CD4-positive, alpha-beta T cell treated with Interleukin-4 for 4 hours (primary cell): ENCODE measurements at places on chromosomes 5 and 9.

GRCh38 chr5:3954633-3955032 is 359.0 kb downstream of the IRX1 start:
- no peak for DNase-seq

DNA sequence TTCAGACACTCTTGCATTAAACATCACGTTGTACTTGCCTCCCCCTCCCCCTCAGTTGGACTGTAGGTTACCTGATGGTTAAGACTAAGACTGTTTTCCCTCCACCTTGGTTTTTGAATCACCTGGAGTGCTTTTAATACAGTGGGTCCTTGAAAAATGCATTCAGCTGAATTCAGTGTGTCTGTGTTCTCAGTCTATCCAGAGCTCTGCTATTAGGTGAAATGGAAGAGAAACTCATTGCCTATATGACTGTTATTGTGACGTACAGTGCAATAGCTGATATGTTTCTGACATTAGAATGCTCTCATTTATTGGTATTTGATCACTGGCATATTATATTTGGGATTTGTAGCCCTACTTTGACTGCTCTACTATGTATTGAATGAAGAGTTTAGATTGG is 108.5 kb downstream of the F2RL2 start:
- DNase-seq, result no peak

DNA sequence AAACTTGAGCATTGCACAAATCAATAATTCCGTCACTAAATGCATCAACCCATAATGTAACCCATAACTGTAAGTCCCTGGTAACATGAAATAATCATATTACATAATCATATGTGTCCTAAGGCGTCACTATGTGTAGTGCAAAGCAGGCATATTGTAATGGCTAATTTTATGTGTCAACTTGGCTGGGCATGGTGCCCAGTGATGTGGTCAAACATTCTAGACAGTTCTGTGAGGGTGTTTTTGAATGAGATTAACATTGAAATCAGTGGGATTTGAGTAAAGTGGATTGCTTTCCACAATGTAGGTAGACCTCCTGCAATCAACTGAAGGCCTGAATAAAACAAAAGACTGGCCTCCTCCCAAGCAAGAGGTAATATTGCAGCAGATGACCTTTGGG is 794.4 kb upstream of the ACO1 start:
- DNase-seq, result no peak

DNA sequence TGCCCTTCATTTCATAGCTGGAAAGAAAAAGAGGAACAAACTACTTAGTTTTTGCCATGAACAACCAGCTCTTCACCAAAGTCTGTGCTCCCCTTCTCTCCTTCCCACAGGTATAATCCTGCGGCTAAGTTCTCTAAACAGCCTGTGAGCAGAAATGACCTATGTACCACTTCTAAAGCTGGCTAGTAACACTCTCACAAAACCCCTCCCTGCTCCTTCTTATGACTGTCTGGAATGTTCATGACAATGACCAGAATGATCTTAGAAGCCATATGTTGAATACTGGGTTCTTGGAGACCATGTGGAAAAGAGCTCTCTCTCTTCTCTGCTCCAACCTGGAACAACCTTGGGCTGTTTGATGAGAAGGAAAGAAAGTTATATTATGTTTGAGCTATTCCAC is 12.9 kb upstream of the AMACR start:
- no peak for DNase-seq

DNA sequence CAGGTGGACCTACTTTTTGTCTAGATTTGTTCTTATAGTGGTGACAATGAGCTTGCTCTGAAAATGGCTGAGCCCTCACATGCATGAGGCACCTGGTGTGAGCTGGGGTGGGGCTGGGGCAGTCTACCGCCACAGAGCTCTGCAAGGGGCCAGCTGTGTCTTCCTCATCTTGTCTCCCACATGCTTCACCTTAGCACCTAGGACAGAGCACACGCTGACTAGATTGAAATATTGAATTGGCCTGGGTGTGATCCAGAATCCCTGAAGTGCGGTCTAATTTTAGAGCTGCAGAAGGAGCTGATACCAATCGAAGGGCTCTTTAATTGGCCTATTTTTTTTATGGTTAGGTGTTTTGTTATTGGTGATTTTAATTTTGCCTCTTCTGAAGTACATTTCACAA is 126.1 kb upstream of the NFIB start:
- no peak for DNase-seq

DNA sequence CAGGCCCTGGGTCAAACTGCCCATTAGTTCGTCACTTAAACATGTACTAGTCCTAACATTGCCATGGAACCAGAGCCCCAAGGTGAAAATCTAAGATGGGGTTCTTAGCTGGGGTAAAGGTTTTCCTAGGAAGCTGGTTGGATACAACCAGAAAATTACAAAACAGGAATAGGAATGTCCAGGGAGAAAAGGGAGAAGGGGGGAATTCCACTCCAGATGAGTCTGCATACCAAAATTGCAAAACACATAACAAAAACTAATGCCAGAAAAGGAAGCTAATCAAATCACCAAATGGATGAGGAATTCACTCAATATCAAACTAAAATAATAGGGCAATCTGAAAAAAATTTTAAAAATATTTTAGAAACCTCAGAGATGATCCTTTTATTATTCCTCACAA is 396.2 kb downstream of the EFNA5 start:
- no peak for DNase-seq

DNA sequence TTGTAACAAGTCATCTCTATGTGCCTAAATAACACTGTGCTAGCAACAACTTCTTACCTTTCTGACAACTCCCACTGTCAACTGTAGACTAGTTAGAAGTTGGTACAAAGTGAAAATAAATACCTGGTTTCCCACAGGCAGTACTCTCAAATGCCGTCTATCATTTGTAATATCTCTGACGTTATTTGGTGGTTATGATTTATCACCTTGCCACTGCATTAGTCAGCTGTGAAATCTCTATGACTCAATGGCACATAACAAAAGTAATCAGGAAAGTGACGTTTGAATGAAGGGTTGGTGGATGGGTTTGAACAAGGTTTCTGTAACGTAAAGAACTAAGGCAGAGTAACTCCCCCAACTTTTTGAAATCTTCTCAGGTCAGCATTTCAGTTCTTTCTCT is 592.3 kb downstream of the MAT2B start:
- DNase-seq, result no peak

- no peak for DNase-seq
Observed at GRCh38 chr5:139904816-139905661, 109.4 kb downstream of the PSD2 start.
